ENCODE measurements at places on chromosomes 3 and 15.

DNA sequence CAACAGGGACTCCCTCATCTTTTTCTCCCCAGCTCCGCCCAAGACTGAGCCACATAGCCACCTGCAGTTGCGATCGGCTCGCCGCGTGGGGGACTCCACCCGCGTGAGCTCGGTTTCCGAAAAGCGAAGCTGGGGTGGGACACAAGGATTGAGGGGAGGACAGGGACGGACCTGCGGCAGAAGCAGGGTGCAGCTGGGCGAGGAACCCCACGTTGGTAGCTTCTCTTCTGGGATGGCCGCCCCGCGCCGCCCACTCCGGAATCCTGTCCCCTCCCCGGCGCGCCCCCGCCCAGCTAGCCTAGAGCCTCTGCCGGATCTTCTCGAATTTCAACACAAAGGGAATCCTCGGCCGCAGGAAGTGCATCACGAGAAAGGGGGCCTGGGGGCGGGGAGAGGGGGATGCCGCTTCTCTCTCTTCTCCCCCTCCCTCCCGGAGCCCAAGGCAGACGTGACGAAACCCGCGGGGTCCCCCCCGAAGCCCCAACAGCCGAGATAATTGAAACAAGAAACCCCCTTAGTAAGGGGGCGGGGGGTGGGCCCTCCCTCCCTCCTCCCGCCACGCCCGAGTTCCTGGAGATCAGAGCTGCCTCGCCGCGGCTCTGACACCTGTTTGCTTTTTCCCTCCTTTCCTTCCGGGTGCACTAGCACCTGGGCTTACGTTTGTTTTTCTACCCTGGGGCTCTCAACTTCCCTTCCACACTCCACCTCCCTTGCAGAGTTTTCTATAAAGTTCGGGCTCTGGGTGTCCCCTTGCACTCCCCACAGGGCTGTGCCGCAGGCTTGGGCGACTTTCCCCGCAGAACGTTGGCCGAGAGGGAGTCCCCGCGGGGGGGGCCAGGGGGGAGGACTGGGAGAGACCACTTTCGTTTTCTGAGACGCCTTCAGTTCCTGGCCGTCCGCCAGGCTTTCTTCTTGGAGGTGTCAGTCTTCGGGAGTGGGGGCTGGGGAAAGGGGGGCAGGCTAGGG lies 1.3 kb upstream of the KCNH8 start:
- peak; percentile 43 for DNase-seq

GRCh38 chr15:100692671-100693070 lies 90.3 kb downstream of the ASB7 start:
- no peak for DNase-seq

GRCh38 chr15:58346361-58346760 lies 85.4 kb upstream of the LIPC start:
- no peak for DNase-seq

GRCh38 chr15:39194106-39194830 lies 386.6 kb upstream of the THBS1 start:
- DNase-seq: no peak

DNA sequence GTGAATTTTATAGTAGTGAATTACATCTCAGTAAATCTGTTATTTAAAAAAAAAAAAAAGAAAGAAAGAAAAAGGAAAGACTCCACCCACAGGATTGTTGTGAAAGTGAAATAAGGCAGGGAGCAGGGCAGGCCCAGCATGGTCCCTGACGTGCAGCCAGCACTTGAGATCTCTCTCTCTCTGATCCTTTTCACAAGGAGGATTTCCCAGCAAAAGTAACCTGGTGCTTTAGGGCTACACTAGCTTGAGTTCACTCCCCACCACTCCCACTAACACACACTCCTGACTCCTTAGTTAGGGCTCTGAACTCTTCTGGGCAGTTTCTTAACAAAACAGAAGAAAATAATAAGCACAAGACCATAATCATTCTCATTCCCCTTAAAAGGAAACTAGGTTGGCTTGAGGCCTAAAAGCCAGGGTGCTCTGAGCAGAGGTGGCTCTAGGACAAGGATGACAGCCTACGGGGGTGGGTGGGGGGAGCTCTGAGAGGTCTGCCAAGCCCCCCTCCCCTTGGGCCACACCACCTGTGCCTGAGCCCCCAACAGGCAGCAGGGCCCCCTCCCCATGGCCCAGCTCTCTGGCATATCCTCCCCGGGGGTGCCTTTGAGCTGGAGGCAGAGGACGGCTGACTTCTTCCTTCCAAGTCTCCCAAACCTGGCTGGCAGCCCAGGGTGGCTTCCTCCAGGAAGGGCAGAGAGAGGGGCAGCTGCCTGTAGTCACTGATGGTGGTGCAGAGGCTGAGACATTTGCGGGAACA lies 856 bp downstream of the TMEM40 start:
- no peak for DNase-seq

DNA sequence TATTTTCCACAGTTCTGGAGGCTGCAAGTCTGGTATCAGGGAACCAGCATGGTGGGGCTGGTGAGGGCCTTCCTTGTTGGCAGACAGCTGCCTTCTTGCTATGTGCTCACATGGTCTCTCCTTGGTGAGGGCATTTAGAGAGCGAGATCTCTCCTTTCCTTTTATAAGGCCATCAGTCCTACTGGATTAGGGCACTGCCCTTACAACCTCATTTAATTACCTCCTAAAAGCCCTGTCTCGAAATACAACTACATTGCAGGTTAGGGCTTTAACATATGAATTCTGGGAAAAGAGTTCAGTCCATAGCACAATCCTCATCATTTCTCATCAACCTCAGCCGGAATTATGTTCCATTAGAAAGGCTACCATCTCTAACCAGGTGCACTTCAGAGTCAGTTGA lies 21.9 kb downstream of the ISL2 start:
- no peak for DNase-seq

DNA sequence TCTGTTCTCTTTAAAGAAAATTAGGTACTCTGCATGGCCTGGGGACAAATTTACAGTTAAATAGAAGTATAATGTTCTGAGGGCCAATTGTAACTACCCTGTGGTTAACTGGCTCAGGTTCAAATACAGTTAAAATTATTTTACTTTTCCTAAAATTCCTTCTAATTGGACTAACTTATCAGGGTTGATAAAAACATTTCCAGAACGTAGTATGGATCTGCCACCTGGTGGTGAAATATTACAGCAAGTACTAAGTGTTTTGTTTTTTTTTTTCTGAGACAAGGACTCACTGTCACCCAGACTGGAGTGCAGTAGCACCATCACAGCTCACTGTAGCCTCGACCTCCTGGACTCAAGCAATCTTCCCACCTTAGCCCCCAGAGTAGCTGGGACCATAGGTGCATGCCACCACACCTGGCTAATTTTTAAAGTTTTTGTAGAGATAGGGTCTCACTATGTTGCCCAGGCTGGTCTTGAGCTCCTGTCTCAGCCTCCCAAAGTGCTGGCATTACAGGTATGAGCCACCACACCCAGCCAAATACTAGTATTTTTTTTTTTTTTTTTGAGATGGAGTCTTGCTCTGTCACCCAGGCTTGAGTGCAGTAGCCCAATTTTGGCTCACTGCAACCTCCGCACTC lies 29.2 kb downstream of the NEO1 start:
- peak; percentile 34 for DNase-seq

DNA sequence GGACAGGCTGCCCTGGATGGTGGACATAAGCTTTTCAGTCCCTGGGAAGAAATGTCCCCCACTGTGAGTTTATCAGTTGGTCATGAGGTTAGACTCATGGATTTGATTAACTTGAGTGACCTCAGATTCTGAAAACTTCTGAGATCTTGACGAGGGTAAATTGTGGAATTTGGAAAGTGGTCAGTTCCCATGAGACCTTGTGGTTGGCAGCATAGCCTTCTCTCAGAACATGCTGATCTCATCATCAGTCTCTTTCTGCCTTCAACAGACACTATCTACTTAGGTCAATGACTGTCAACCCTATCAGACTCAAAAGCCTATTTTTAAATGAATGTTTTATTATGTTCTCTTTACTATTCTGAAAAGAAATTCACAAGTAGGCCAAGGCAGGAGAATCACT lies 45.6 kb upstream of the NDUFB4 start:
- no peak for DNase-seq

- no peak for DNase-seq
Observed at GRCh38 chr3:197577366-197578074, 21.8 kb upstream of the BDH1 start.

DNA sequence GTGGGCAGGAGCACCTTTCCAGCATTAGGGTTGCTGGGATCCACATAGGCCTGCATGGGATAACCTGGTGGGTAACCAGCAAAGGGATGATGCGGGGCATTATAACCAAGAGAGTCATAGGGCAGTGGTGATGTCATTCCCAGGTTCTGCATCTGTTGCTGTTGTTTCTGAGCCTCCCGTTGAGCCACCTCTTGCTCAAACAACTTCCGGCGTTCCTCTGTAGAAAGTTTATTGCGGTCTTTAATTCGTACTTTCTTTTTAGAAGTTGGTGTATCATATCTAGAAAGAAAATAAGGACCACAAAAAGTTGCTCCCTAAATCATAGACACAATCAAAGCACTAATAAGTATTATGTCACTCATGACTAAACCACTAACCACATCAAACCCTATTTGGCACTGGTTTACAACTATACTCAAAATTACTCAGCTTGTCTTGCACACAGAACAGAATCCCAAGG lies 77.8 kb downstream of the NBEAL2 start:
- DNase-seq: peak; percentile 79

- no peak for DNase-seq
Observed at GRCh38 chr15:80582816-80583423, 112.2 kb upstream of the ABHD17C start.

GRCh38 chr3:112685420-112685819 lies 44.5 kb upstream of the CCDC80 start:
- DNase-seq: no peak

- DNase-seq: no peak
Observed at GRCh38 chr3:142022381-142022780, 127.0 kb downstream of the TFDP2 start.

DNA sequence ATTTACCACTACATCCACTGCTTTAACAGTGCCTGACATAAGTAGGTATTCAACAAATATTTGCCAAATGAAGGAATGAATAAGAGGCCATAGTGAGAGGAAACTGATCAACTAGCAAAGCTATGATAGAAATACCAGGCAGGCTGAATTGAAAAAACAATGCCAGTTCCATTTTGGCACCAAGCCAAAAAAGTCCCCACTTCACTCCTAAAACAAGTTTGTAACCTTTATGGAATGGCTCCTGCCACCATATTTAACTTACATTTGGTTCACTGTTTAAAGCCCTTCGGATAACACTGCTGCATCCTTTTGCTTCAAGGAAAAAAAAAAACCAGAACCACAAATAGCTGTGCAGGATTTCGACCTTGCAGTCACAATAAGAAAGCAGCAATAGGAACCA lies 166.1 kb downstream of the FRMD5 start:
- DNase-seq: no peak

DNA sequence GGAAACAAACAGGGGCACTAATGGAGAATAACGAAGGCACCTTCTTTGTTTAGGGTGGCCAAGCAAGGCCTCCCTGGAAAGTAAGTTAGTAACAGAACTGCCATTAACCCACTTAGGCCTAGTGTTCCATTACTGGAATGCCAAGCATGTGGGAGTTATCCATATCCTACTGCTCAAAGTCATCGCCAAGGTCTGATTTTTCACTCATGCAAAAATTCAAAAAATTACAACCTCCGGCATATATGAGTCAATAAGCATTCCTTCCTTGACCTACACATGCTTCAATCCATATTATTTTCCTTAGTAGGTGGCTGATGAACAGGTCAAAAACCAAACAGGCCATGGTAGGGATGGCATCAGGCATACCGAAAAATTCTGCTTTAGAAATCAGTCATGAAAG lies 1097.2 kb downstream of the FHIT start:
- DNase-seq: no peak

GRCh38 chr15:91555312-91555711 lies 298.2 kb upstream of the SLCO3A1 start:
- no peak for DNase-seq

DNA sequence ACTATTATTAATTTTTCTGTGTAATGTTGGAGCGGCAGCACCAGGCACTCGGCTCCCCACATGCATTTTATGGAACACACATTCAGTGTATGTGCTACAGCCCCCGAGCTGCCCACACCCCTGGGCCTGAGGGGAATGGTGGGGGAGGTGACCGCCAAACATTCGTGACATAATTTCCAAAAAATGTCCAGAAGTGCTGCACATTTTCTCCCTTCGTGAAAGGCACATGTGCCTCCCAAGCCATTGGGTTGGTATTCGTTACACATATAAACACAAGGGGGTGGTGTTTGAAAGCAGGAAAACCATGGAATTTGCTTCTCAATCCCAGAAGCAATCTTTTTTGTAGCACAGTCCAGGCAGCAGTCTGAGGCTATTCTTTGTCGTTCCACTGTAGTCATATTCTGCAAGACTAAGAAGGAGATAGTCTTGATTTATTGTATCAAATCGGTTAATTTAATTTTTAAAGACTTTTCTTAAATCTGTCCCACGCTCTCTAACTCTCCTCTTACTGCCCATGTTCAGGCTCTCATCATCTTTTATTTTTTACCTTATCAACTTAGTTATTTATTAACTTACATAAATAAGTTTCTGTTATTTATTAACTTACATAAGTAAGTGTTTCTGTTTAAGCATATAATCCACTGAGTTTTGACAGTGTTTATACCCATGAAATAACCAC lies 39.2 kb upstream of the POLR2M start:
- DNase-seq: peak; percentile 9

DNA sequence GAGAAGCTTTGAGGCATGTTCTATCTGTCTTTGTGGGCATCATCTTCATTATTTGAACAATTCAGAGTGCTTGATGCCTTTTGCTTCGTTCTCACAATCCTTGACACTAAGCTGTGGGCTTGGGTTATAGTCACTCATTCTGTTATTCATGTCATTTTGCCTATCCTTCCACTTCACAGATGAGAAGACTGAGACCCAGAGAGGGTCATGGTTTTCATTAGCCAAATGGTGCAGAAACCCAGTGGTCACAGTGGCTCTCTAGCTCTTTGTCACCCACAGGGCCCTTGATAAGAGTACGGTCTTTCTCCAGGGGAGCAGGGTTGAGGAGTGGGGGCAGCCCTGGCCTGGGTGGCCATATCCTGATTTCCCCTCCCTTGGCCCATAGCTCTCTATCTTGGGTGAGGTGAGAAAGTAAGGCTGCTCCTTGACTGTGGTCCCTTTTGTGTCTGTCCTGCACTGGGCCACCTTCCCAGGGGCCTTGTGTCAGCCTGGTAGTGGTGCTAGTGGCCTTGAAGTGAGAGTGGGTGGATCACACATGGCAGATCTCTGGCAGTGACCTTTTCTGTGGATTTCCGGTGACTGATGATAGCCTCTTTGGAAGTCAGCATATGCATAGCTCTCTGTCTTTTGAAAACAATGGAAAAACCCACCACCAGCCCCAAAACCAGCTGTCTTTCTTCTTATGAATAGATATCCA lies 130.1 kb downstream of the IGF1R start:
- DNase-seq: no peak

GRCh38 chr3:129606636-129607390 lies at the start of gene PLXND1:
PLXND1 (minus strand) TSS chr3:129606676; CDS start chr3:129606639, 37 bp downstream.
- DNase-seq: peak; percentile 30

Data from CD8-positive, alpha-beta memory T cell (primary cell).